ENCODE measurements at places on chromosomes 7 and 10. TPM values are rescaled to one million over a fixed set of nuclear protein-coding genes. Genes with fewer than 3 reads are reported as not detected.

The SYCE1 gene
- total RNA-seq: 0.48 TPM

The BET1 gene
- total RNA-seq: 17.4 TPM

The ZDHHC16 gene
- 29.6 TPM for total RNA-seq

The NME8 gene
- 2.0 TPM for total RNA-seq

The LIPF gene
- total RNA-seq: not detected

The EPHB6 gene
- total RNA-seq: 11.6 TPM

The STRIP2 gene
- 1.3 TPM for total RNA-seq

The CYP3A4 gene
- not detected for total RNA-seq

DNA sequence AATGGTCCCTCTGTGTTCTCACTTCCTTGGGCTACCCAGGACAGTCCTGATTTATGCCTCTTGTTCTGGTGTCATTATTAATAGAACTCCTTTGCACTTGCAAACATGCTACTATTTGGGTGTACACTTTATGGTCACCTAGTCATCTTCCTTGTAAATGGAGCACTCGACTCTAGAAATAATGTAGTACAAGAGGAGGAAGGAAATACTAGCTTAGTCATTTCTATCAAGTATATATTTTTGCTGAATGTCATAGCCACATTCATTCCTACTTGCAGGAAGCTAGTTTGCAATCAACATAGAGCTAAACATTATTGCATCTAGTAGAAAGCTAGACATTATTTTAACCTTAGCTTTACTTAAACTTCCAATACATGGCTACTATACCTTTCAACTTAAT, 335.3 kb downstream of the MAGI2 start:
- H3K27me3 ChIP-seq: no peaks in the 10 kb centered on the region
- no peak overlapping the region for H3K27ac ChIP-seq
- DNase-seq: no peak
- H3K4me3 ChIP-seq: no peak overlapping the region
- H3K4me1 ChIP-seq: no peaks in the 10 kb centered on the region

DNA sequence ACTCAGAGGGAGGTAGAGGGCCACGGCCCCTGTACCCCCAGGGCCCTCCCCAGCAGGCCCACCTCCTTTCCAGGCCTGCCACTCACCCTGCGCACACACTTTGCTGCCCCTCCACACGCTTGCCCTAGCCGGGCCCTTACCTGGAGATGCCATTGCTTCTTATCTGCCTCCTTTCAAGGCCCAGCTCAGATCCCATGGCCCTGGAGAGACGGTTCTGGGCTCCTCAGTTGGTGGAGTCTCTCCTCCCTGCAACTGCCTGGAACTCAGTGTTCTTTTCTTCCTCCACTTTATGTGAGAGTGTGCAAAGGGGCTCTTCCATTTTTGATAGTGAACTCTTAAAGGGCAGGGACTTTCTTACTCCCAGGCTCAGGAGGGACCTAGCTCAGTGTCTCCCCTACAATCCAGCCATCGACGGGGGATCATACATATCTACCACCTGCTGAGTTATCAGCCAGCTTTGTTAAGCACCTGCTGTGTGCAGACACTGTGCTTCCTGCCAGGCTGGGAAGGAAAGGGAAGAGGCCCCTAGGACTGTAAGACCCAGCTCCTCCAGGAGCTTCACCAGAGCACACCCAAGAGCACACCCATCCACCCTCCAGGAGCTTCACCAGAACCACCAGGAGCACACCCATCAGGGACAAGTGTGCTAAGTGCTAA, 89.3 kb upstream of the MACROH2A2 start:
- H3K36me3 ChIP-seq: peaks cover 1% of the 10 kb centered on the region
- H3K27ac ChIP-seq: no peak overlapping the region
- no peak for DNase-seq
- no peaks in the 10 kb centered on the region for H3K4me1 ChIP-seq
- no peaks in the 10 kb centered on the region for H3K27me3 ChIP-seq

GRCh38 chr10:21336476-21337170, 188.9 kb downstream of the SKIDA1 start:
- H3K4me3 ChIP-seq: no peak overlapping the region
- H3K27ac ChIP-seq: no peak overlapping the region

DNA sequence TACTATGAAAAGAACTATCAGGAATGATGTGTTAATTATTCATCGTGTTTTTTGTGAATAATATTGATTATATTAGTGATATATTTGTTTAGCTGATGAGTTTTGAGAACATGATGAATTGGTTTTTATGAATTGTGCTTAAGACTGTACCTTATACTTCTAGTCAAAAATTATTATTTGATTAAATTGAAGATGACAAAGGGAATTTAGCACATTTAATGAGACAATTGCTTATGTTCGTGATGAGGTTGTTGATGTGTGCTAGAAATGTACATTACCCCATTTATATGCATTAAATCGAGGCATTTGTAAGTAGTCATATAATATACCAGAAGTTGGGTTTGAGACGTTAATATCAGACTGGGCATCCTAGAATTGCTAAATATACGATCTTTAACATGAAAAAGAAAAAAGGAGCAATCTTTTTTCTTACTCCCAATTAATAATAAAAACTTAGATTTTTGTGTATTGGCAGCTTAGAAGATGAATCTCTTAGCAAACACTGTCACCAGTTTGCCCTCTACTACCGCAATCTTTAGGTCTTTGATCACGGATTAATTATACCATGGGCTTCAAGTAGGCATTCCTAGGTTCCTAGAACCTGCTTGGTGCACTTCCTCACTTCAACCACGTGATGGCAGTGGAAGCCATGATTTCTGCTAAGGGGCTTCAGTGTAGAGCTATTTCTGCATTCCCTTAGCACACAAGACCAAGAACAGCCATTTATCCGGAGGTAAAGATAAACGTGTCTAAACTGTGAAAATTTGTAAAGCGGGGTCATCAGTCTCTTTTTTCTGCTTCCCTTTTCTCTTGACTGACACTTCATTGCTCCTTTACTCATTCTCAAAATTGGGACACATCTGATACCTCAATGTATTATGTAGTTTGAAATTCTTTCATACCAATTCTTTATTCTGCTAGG, 1.6 kb downstream of the KLHDC10 start:
- no peak for DNase-seq
- H3K4me3 ChIP-seq: no peak overlapping the region
- no peaks in the 10 kb centered on the region for H3K27me3 ChIP-seq
- H3K36me3 ChIP-seq: no peaks in the 10 kb centered on the region
- no peak overlapping the region for H3K27ac ChIP-seq
- no peaks in the 10 kb centered on the region for H3K4me1 ChIP-seq

GRCh38 chr7:90383422-90383821, 19.8 kb upstream of the CLDN12 start:
- no peak overlapping the region for H3K27ac ChIP-seq
- no peaks in the 10 kb centered on the region for H3K4me1 ChIP-seq
- no peak for DNase-seq
- H3K27me3 ChIP-seq: no peaks in the 10 kb centered on the region
- H3K36me3 ChIP-seq: peaks cover 4% of the 10 kb centered on the region

DNA sequence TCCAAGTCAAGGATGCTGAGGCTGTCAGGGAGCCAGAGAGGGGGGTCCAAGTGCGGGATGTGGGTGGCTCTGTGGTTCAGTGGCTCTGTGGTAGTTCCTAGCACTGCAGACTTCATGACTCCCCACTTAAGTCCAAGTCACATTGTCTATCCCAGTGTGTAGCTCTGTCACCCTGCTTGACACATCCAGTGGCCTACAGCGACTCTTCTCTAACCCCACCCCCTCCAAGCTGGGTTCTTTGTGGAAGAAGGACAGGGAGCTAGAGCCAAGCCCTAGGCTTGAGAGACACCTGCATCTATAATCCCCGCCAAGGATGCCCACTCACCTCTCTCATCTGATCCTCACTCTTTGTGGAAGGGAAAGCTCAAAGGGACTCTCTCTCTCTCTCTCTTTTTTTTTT, 57.6 kb downstream of the ADCYAP1R1 start:
- no peak overlapping the region for H3K27ac ChIP-seq
- no peaks in the 10 kb centered on the region for H3K36me3 ChIP-seq
- H3K4me1 ChIP-seq: no peaks in the 10 kb centered on the region
- H3K4me3 ChIP-seq: no peak overlapping the region

- H3K27ac ChIP-seq: no peak overlapping the region
- no peak overlapping the region for H3K4me3 ChIP-seq
- H3K27me3 ChIP-seq: no peaks in the 10 kb centered on the region
- no peaks in the 10 kb centered on the region for H3K4me1 ChIP-seq
These were observed 627.9 kb upstream of the FOXK1 start for GRCh38 chr7:4054158-4054557.

DNA sequence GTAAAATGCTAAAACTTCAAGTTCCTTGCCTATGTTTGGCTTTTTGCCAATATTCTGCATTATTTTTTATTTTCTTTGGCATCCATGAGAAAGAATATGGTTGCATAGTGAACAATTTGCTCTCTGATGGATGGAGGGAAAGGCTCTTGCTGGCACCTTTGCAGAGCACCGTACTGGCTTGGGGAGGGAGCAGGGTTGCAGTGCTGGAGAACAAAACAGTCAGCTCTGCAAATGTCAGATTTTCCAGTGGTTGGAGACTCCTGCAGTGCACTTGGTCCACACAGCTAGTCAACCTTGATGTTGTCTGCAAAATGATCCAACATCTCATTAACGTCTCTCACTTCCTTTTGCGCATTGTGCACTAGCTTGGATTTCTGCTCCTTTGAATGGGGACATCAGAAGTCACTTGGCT, 100.8 kb downstream of the ANLN start:
- no peak for DNase-seq
- no peaks in the 10 kb centered on the region for H3K27me3 ChIP-seq
- no peaks in the 10 kb centered on the region for H3K4me1 ChIP-seq
- no peaks in the 10 kb centered on the region for H3K36me3 ChIP-seq
- no peak overlapping the region for H3K4me3 ChIP-seq

DNA sequence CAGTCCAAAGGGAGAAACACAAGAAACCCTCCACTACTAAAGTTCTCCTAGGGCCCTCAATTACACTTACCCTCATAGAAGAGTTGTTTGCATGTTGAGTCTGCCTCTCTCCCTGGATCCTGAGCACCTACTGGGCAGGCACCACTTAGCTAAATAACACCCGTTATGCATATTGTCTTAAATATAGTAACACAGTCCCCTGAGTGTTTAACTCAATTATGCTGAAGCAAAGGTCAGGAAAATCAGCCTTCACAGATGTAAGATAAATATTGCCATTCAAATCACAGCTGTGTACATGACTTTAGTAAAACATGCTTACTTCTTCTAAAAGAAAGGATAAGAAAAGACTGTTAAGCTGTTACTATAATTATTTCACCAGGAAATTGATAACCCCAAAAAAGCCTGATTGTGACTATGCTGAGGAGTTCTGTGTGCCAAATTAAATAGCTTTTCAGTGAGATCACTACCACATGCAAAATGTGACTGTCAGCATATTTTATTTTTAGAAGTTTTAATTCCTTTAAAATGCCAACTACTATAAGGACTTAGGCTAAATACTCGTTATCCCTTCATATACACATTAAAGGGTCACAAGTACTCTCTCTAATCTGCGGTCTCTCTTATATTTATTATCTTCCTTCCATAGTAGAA, 733.9 kb upstream of the PHF14 start:
- DNase-seq: no peak
- H3K4me3 ChIP-seq: no peak overlapping the region
- H3K27ac ChIP-seq: no peak overlapping the region
- no peaks in the 10 kb centered on the region for H3K36me3 ChIP-seq
- H3K27me3 ChIP-seq: no peaks in the 10 kb centered on the region

DNA sequence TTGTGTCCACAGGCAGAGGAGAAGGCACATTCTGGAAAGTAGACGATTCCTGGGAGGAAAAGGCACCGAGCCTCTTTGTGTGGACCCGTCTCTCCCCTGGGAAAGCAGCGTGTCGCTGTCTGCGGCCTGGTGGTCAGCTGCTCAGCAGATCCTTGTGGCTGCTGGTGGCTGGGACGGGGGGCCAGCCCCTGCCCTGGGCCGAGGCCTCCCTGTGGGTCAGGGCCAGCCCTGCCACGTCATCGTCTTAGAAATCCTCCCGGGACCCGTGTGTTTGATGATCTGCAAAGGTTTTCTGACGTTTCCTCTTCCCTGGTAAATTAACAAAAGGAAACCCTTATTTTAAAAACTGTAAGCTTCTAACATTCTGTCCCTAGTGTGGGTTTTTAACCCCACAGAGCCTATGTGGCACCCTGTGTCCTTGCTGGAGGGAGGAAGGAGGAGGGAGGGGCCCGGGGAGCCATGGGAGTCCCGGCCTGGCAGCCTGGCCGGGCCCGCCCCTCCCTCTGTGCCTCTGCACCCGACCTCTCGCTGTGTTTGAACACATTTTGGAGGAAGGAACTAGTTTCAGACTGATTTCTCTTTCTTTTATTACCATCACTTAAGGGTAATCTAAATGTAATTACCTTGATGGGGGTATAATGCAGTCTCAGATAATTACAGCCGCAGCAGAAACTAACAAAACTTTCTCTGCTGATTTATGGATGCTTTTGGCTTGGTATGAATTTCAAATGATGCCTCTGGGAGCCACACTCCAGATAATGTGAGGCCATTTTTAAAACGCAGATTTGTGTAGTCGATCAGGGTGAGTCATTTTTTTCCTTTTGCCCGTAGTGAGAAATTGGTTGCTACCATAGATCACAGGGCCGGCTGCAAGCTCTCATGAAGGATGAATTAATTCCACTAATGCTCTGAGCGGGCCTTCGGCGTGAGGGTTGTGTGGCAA, 85.5 kb downstream of the NKX6-2 start:
- no peak overlapping the region for H3K4me3 ChIP-seq
- no peaks in the 10 kb centered on the region for H3K27me3 ChIP-seq
- H3K4me1 ChIP-seq: no peaks in the 10 kb centered on the region

- H3K27me3 ChIP-seq: no peaks in the 10 kb centered on the region
- no peak overlapping the region for H3K4me3 ChIP-seq
- no peak for DNase-seq
- no peak overlapping the region for H3K27ac ChIP-seq
- no peaks in the 10 kb centered on the region for H3K4me1 ChIP-seq
- no peaks in the 10 kb centered on the region for H3K36me3 ChIP-seq
These were observed 85.3 kb downstream of the SEMA3C start for GRCh38 chr7:80833289-80834268.

GRCh38 chr7:155337946-155338631, 40.4 kb downstream of the INSIG1 start:
- no peaks in the 10 kb centered on the region for H3K36me3 ChIP-seq
- no peaks in the 10 kb centered on the region for H3K4me1 ChIP-seq
- H3K4me3 ChIP-seq: no peak overlapping the region
- no peaks in the 10 kb centered on the region for H3K27me3 ChIP-seq
- DNase-seq: peak; percentile 72

DNA sequence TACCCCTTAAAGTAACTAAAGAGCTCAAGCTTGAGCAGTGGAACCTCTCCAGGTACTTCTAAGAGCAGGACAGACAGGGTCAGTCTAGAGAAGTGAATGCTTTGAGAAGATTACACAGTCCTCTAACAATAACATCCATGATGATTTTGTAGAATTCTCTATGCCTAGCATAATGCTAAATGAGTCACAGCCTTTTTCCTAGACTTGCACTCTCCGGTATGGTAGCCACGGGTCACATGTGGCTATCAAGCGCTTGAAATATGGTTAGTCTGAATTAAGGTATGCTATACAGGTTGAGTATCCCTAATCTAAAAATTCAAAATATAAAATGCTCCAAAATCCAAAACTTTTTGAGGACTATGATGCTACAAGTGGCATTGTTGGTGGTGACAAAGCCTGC, 166.6 kb upstream of the MKLN1 start:
- no peaks in the 10 kb centered on the region for H3K4me1 ChIP-seq
- no peaks in the 10 kb centered on the region for H3K36me3 ChIP-seq
- no peak overlapping the region for H3K4me3 ChIP-seq
- no peak for DNase-seq
- no peak overlapping the region for H3K27ac ChIP-seq
